ENCODE measurements at places on chromosomes 11 and 22.

- DNase-seq, result no peak
These were observed 973.2 kb downstream of the NTM start for GRCh38 chr11:132343445-132344175.

GRCh38 chr11:64536396-64536941 is 54.6 kb upstream of the SLC22A12 start:
- DNase-seq, result no peak

GRCh38 chr11:72048766-72049460 is 31.4 kb downstream of the NUMA1 start:
- peak; percentile 82 for DNase-seq

GRCh38 chr22:31098632-31099110 is 8.7 kb downstream of the SELENOM start:
- DNase-seq, result no peak

DNA sequence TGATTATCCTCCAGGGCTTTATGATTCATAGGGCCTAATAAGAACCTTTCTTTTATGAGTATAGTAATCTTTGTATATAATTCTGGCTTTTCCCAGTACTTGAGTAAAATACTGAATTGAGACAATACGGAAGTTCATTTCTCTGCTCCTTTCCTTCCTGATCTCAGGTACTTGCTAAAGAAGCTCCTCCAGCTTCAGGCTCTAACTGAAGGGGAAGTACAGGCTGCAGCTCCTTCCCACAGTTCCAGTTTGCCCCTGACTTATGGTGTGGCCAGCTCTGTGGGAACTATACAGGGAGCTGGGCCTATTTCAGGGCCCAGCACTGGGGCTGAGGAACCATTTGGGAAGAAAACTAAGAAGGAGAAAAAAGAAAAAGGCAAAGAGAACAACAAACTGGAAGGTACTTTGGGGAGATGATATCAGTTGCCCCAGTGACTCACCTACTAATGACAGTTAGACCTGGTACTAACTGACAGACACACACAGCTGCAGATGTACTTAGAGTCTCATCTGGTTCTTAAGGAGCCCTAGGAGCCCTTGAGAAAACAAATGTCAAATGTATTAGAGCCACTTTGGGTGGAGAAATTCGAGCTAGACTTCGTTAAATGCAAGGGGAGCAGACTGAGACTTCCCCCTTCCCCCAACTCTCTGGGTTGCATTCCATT is 3.0 kb downstream of the TBRG1 start:
- DNase-seq, result no peak

GRCh38 chr11:70637949-70638583 is 239.7 kb downstream of the CTTN start:
- DNase-seq, result no peak

DNA sequence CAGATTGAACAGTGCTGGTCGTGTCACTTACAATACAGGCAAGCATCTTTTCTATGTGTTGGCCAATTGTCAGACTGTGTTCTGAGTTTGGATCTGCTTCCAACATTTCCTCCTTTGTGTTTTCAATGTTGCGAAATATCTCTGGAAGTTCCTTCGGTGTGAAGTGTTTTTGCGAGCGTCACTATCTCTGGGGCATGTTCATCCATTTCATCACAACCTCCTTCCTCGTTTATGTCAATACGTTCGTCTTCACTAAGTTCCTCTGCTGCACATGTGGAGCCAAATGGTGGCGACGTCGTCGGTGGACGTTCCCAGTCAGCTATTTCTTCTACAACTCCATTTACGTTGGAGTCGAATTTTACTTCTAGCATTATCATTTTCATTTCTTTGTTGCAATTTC is 100.2 kb upstream of the LMO1 start:
- no peak for DNase-seq

- DNase-seq, result no peak
These were observed 157.4 kb downstream of the NAV2 start for GRCh38 chr11:19869946-19870589.

GRCh38 chr11:64854534-64855502 is 10.4 kb upstream of the CDC42BPG start:
- no peak for DNase-seq

DNA sequence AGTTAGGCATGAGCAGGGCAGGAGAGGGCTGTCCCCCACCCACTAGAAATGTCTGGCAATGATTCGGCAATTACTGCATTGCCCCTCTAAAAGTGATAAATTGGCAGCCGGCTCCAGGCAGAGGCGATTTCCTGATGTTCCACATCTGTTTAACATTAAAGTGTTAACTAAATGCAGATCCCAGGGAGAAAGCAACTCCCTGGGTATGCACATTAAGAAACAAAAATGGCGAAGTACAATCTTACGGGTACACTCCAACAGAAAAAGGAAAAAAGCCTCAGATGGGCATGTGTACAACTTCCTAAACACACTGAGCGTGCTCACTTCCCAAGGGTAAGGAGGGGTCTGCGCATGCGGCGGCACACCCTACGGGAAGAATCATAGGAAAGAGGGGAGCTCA is 314.4 kb downstream of the CASP12 start:
- no peak for DNase-seq

GRCh38 chr11:125559888-125560287 is 9.4 kb upstream of the EI24 start:
- no peak for DNase-seq

GRCh38 chr11:46315033-46315738 is 32.1 kb upstream of the DGKZ start:
- peak; percentile 4 for DNase-seq

DNA sequence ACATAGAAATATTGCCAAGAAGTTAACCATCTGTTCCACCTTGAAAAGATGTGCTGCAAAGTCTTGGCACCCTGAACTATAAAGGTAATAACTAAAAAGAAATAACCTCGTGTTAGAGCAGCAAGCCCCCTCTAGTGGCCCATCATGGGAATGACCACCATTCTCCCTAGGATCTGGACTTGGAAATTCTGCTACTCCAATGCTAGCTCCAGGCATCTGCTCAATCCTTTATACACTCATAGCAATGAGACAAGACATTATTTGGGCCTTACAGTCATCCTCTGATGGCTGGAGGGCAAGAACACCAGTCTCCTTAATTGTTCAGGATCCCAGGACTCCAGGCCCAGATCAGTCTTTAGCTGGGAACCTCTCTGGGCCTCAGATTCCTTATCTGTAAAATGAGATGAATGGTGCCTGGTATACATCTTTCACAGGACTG is 76.0 kb downstream of the CWC15 start:
- DNase-seq, result peak; percentile 37

GRCh38 chr11:9330387-9331384 is 16.3 kb upstream of the TMEM41B start:
- DNase-seq, result no peak

DNA sequence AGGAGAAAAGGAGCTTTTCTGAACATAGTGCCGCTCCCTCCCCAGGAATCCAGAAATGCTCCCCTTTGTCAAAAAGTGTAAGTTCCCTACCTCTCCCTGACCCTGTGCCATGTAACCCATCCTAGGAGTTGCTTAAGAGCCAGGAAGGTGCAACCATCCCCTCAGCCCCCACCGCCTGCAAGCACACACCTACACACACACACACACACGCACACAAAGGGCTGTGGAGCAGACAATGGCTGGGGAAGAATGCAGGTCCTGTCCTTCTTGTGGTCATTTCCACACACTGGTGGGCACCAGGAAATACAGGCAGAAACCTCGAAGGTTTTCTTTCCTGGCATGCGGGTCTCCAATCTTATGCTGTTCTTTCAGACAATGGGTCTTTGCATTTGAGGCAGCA is 1.2 kb downstream of the P2RX3 start:
- no peak for DNase-seq

DNA sequence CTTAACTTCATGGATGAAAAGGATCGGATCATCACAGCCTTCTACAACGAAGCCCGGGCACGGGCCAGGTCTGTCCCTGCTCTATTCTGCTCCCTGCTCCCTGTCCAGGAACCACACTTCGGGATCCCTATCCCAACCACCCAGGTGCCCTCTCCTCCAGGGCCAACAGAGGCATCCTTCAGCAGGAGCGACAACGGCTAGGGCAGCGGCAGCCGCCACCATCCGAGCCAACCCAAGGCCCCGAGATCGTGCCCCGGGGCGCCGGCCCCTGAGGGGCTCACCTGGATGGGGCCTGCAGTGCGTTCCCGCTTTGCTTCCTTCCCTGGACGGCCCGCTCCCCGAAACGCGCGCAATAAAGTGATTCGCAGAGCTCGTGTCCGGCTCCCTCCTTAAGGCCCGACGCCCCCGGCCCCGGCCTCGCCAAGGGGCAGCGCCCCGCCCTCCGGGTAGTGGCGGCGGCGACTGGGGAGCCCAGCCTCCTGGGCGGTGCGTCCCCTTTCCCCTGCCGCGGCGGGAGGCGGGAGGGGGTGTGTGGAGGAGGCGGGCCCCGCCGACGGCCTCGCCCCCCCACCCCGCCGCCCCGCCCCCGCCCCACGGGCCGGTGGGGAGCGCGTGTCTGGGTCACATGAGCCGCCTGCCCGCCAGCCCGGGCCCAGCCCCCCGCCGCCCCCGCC is at the start of gene VEGFB:
VEGFB (plus strand) TSS at position 672 of the 674 bp plus-strand sequence. CDS start 250 bp downstream, outside the sequence.
- DNase-seq, result no peak

DNA sequence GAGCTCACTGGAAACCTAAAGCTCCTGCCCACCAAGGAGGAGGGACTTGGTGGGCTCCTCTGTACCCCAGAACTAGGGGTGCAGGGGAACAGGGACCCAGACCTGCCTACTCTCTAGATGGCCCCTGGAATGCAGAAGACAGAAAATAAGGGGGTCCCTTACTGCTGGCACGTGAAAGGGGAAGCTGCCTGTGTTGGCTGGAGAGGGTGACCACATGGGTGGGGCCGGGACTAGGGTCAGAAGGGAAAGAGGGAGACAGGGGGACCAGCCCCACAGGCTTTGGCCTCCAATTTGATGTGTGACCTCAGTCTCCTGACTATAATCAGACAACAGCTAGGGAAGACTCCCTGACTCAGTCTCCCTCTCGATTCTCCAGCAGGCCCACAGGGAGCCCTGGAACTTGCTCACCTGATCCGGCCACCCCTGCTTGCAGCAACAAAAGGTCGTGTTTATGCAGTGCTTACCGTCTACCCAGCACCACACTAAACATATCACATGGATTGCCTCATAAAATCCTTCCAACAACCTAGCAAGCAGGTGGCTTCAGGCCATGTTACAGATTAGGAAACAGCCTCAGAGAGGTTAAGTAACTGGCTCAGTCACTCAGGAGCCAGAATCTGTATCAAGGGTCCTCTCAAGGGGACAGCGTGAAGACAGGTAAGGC is 10.2 kb downstream of the ARAP1 start:
- DNase-seq, result no peak

DNA sequence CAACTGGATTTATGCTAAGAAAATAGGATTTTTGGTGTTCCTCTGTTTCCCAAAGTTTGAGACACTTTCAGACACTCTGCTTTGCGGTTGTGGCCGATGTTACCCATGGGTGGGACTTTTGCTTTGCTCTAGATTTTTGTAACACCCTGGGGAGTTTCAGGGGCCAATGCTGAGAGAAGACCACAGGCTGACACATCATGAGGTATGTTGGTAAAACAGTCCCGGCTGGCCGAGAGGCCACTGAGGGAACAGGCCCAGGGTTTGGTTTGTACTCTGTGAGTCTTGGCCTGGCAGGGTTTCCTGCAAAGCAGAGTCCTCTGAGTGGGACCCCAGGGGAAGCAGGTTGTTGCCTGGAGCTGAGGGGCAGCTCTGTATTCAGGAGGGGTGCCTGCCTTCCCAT is 78.5 kb upstream of the PITPNB start:
- no peak for DNase-seq

DNA sequence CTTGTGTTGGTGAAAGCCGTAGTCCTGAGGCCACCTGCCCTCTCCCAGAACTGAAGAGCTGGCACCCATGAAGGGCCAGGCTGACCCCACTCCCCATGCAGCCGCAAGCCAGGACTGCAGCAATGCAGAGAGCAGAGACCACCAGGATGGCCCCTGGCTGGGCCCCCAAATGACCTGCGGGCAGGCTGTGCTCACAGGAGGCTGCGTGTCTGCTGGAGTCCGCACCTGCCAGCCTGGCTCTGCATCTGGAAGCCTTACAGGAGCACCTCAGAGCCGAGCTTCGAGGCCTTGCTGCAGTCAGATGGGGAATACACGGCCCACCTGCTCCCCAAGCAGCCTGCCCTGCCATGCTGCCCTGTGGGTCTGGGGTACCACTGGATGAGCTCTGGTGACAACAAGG is 1336.8 kb downstream of the TBC1D22A start:
- no peak for DNase-seq

DNA sequence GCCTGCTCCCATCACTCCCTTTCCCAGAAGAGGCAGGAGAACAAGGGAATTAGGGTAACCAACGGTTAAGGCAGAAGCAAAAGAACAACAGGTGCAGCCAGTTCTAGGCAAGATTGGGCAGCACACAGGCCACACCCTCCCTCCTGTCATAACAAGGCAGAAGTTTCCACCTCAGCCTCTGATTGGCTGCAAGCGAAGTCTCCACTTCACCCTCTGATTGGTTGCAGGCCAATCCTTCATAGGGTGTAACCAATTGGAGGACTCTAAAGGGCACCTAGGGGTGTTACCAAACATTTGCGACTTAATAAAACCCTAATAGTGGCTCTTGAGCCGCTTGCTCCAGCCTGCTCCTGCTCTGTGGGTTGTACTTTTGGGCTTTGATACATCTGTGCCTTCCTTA is 153.8 kb downstream of the CACNA1I start:
- DNase-seq, result no peak

DNA sequence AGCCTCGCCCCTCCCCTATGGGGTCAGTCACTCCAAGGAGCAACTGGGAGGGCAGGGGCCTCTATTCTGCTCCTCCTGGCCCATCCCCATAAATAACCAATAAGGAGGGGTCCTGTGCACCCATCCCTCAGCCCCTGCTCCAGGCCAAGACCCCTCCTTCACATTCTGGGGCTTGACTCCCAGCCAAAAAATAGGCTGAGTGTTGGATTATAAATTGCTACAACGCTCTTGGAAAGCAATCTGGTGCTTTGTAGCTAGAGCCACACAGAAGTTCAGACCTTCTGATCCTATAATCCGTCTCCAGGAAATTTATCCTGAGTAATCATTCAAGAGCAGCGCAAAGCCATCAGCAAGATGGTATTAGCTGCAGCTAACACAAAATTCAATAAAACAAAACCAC is 42.5 kb downstream of the ABCC8 start:
- no peak for DNase-seq

DNA sequence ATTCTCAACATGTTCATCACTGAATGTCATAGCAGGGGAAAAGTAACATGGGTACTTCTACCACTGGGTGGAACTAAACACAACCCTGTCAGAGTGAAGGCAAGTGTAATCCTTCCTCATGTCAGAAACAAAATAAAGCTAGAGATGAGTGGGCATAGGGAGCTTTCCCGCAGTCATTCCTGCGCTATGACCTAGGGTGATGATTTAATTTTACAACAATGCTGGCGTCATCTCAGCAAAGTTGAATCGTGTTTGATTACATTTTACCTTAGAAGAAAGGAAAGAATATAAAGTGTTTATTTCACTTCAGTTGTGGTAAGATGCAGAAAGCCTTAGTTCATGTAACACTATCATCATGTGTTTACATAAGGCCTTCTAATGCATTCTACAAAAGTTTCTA is 355.6 kb downstream of the METTL15 start:
- DNase-seq, result no peak

GRCh38 chr22:26658161-26658560 is 773 bp downstream of the MIAT start:
- no peak for DNase-seq
